SW480 (cell line): ENCODE measurements at places on chromosomes 16 and 17.

DNA sequence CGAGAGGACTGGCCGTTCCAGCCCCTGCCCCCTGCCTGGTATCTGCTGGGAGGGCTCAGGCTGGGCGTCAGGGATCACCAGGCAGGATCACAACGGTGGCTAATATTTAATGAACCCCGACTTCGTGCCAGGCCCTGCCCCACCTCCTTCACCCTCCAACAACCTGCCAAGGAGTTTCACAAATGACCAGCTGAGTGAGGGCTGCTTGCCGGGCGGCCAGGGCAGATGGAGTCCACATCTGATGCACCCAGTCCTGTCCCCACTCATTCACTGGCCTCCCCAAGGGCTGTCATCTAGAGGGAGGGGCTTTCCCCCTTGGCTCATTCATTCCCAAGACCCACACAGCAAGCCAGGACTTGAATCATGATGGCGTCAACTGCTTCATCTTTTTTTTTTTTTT is 17.5 kb downstream of the UBALD1 start:
- no peak for DNase-seq

- DNase-seq = peak; percentile 38
Observed at GRCh38 chr17:39674702-39675389, 6.6 kb downstream of the PNMT start.

GRCh38 chr17:1289695-1290094 is 10.2 kb downstream of the TRARG1 start:
- no peak for DNase-seq

DNA sequence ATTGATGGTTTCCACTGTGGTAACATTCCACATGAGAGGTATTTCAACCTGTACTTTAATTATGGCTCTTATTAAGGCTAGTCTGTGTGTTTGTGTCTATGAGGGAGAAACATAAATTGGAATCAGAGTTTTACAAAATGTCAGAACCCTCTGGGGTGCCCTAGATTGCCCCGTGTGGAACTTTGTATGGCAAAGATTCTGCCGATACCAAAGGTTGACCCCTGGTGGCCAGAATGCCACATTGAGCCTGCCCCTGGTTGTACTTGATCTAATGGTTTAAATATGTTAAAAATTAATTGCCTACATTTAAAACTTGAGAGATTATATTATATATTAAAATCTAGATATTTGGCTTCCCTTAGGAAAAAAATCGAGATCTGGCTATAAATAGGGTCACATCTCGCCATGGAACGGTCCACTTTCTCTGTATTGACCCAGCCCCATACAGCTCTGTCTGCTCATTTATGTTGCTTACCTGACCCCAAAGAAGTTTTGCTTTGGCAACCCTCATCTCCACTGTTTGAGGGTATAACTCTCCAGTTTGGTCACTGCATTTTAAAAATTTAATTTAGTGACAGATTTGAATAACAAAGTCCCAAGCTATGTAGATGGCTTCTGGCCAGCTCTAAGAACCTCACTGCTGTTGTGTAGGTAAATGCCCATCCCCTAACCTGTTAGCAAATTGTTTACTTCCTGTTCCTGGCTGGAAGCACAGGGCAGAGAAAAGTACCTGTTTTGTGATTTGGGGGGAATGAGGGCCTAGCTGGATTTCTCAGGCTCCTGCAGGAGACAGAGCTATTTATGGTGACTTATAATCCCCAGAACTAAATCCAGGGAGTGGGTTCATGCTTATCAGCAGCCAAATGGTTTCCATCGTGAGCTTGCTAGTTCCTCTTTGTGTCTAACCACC is 95.0 kb downstream of the PLCG2 start:
- peak; percentile 39 for DNase-seq

DNA sequence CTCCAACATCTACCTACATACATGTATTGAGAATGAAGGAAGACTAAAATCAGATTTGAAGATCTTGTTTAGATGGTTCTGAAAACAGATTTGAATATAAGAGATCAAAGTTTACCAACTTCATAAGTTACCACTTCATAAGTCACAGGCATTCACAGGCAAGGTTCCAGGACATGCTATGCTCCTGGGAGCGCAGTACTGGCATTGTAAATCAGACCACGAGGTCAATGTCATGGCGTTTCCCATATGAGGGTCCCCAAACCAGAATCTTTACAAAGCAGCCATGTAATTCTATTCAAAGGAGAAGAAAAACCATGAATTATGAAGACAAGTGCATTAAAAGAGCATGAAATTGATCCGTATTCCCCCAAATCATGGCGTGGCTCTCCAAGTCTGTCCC is 3.0 kb downstream of the CDH11 start:
- DNase-seq = no peak
